Activated CD4-positive, alpha-beta T cell treated with anti-CD3 and anti-CD28 coated beads for 24 hours (primary cell): ENCODE measurements at places on chromosomes 2 and 18.

DNA sequence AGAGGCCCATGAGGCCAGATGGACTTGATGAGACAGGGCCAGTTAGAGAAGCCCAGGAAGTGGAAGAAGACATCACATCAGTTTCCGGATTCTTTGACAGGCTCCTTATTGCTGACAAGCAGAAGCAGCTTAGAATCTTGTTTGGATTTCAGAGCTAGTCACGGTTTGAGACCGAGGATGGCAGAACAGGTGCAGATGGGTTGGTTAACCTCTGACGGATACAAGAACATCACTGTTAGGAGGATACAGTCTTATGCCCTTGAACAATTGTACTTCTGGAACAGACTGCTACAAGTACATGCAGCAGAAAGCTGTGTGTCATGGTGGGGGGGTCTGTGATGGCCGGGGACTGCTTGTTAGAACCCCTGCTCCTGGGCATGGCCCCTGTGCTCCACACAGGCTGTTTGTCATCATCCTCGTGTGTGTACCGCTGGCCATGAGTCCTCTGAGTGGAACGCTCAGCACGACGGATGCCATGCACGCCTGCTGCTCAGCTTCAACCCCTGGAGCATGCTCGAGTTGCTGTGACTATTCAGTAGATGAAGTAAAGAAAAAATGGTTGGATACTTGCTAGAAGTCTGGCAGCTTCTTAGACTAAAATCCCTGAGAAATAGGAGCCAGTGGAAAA is 217.7 kb downstream of the SH3RF3 start:
- no peak for DNase-seq

GRCh38 chr2:6835467-6835866 is 30.2 kb downstream of the CMPK2 start:
- no peak for DNase-seq

DNA sequence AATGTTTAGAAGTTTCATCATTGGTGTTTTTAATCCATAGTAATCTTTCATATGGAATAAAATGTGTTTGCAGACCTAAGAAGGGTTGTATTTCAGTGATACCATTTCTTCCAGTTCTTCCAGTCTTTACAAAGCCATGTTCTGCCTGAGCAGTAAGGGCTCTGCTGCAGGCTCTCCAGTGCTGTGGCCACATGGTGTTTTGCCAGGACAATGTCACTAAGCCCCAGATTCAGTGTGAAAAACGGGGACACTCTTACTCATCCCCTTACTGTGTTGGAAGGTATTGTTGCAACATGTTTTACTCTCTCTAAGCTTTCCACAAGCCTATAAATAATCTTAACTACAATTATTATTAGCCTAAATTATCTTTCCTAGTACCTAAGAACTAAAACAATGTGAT is 481.4 kb upstream of the CDH7 start:
- no peak for DNase-seq

DNA sequence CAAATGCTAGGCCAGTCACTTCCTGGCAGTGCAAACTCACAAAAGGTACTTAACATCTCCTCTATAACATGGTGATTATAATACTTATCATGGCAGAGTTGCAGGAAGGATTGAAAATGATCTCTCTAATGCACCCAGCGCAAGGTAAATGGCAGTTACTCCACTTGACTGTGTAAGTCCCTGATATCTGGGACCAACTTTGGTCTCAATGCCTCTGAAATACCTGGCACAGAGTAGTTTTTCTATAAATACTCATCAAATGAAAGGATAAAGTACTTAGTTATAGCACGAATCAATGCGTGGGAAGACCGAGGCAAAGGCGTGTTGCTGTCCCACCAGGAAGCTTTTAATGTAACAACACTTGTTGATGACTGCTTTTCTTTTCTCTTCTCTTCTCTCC is 24.8 kb downstream of the LRRC30 start:
- no peak for DNase-seq

GRCh38 chr2:157261199-157261782 is 3.8 kb downstream of the GALNT5 start:
- peak; percentile 63 for DNase-seq

DNA sequence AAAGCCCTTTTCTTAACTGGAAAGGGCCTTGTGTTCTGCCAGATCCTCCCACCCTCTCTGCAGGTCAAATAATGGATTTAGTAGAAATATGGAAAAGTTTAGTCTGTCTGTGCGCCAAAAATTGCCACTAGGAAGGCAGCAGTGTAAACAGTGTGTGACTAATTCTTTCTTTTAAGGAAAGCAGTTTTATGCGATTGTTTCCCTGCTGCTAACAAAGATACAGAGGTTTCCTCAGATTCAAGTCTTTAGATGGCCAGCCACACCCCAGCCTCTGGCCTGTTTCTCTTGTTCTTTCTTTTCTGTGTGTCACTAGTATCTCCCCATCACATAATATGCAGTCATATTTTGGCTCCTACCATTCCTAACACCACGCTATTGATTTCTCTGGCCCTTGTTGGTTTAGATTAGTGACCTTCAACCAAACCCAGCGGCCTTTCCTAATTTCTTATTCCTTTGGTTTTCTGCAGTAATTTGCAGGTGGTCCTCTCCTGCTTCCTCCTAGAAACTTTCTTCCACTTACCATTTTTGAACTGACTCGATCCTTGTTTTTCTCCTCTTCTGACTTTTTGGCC is 157.4 kb downstream of the LTBP1 start:
- no peak for DNase-seq

DNA sequence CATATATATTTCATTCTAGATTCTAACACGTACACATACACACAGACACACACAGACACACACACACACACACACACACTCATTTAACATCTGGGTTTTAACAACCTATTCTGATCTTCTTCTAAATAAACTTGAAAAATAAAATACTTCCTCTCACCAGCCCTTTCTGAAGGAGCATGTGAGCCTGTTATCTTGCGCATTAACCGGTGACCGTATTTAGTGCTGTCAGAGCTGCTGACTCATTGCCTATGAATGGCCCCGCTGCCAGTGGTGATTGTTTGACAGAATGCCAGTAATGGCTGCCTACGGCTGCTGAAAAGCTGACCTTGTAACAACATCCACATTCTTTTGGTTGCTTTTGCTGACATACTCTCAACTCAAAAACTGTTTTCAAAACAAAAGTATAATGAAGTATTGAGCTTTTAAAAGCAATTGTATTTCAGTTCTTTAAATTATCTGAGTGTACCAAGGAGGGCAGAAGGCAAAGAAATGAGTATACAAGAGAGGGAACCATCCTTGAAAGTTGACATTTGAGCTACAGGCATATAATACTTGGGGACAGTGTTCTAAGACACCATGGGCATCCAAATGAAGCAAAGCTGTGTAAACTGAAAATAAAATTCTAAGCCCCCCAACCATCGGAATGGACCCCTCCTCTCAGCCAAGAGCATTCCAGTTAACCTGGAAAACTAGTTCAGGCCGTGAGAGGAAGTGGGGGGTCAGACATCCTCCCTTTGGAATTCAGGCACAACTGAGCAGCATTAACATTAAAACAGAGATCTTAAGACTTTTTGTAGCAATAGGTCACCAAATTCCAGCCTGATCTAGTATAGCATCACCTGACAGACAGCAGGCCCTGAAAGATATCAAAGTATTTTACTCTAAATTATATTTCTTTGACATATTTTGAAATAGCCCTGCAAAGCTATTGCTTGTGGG is 50.2 kb upstream of the DTNA start:
- DNase-seq, result no peak

DNA sequence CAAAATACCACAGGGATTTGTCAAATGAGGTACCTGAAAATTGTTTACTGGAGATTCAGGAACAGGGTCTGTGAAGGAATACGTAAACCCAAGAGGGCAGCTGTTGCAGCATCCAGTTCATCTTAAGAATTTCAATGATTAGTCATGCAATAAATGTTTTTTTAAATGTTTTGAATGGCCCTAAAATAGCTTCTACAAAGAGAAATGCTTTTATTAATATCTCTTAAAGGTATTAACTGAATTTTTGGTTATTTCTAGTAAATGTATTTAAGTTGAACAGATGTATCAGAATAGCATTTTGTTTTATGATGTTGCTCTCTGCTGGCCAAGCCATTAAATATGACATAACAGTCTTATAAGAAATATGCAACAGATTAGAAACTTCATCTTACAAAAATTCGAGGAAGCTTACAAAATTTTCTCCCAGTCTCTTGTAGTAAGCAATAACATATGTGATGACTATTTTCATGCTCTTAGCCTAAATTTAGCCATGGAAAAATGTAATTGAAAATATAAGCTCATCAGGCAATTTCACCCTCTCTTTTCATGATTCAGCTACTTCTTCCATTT is 863.9 kb downstream of the SUCLG1 start:
- no peak for DNase-seq

DNA sequence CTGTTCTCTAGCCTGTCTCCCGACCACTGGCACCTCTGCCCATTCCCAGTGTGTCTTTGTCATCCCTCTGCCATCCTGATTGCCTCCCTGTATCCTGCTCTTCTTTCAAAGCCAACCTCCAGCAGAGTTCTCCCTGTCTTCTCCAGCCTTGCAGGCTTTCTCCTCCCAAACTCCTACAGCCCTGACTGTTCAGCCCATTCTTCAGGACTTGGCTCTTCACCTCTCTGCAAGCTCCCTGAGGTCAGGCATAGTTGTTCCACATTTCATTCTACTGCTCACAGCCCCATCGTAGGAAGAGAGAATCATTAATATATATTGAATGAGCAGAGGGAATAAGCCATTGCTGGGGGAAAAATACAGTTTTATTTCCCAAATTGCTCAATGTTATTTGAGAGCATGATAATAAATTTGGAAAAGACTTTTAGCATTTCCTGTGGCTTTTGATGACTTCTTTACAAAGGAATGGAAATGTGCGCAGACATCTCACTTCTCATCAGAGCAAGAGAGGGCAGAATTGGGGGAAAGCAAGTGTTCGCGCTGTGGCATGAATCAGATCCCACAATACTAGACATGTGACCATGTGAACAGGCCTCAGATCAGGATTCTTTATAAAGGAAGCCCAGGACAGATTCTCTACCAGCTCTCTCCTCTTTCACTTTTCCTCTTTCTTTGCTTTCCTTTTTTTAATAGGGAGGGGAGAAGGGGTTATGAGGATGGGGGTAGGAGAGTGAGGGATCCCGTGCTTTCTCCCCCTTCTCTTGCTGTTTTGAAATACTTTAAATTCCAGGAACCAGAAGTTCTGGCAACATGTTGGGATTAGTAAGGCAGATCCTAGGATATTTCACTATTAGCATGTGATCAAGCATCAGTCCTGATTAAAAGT is 37.4 kb downstream of the EPAS1 start:
- no peak for DNase-seq

GRCh38 chr2:119282146-119282995 is 58.7 kb downstream of the STEAP3 start:
- no peak for DNase-seq

- no peak for DNase-seq
These were observed 474.6 kb downstream of the EPHA4 start for GRCh38 chr2:221097568-221097915.
